ENCODE measurements at places on chromosomes 12 and 14.

DNA sequence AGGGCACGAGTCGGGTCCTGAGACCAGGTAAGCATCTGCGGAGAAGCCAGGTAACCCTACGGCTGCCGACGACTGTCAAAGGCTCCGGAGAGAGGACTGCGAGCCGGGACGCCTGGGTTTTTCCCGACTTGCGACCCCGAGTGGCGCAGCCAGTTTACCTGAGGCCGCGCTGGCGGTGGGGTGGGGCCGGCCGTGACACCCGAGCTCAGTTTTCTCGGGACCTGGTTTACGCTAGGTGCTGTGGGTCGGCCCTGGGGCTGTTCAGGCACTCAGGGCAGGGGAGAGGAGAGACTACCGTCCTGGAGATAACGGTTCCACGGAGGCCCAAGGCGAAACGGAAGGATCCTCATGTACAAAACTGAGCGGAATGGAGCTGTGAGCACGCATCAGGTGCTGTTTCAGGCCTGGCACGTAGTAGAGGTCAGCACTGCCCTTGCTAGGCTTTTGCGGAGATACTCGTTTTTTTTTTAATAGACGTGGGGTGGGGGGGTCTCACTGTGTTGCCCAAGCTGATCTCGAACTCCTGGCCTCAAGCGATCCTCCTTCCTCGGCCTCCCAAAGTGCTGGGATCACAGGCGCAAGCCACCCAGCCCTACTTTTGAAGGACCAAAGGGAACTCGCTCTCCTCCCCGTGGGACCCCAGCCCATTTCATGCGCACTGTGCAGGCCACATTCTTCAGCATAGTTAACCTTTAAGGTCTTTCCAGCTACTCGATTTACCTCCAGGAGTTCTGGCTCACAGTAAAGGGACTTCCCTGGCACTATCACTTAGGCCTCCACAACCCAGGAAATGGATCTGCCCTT lies 471 bp downstream of the MTRFR start:
- no peak for DNase-seq

DNA sequence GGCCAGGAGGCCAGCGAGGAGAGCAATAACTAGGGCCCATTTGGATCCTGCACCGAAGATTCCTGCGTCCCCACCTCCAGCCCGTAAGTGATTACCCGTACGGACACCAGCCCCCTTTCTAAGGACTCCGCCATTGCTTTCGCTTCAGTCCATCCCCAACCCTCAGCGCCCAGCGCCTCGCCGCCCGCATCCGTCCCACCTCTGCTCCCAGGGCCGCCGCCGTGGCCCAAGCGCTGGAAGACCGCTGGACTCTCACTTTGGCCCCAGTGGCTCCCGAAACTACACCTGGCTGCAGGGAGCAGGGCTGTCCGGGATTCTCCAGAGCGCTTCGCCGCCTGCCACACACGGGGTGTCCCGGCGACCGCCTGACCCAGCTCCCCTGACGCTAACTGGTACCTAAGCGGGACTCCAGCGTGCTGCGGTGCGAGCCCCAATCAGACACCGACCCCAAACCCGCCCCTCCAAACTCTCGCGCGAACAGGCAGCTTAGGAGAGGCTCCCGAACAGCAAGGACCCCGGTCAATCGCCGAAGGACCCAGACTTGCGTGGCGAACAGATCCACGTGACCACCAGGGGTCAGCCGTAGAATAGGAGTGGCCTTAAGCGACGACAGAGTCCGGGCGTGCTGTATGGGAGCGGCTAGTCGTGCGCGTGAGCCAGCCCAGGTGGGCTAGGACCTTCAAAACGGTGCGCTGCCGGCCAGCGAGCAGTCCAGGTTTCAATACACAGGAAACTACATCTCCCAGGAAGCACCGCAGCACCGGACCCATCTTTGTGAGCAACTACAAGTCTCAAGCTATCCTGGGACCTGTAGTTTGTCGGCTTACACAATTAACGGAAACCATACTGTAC lies at the start of gene CNPY2:
CNPY2 (minus strand) TSS at position 367 of the 852 bp plus-strand sequence. CDS start 771 bp downstream, outside the sequence.
- peak; percentile 93 for DNase-seq

DNA sequence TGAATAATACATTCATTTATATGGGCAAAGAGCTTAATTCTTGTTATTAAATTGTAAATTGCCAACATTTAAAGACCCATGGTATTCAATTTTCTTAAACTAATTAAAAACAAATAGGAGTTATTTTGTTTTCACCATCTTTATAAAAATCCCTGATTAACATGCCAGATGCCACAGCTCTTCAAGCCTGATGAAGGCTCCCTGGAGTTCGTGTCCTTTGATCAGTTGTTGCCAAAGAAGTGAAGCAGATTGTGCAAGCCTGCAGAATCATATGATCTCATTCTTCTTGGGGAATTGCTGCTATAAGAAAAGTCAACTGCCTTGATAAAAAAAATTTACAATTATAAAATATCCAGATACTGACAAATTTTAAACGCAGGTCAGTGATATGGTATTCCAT lies 288.3 kb upstream of the PPFIA2 start:
- DNase-seq, result no peak

GRCh38 chr14:103105580-103106150 lies 11.1 kb downstream of the EXOC3L4 start:
- no peak for DNase-seq

DNA sequence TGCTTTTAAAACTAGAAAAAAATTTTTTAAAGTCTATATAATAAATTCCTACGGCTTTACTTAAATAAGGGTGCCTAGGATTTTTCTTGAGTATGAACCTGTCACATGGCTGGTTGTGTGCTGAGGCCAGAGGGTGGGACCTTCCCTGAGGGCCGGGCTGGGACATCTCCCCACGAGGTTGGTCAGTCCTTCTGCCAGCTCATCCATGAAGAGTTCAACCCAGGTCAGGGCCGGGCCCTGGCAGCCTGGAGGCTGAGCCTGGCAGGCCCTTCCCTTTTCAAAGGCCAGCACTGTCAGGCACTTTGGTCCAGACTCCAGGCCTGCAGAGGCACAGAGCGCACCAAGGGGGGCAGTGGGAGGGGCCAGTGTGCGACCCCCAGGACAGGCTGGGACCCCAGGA lies 31.7 kb downstream of the TNFAIP2 start:
- DNase-seq, result no peak

- no peak for DNase-seq
Observed at GRCh38 chr12:21815306-21816062, 41.0 kb upstream of the KCNJ8 start.

DNA sequence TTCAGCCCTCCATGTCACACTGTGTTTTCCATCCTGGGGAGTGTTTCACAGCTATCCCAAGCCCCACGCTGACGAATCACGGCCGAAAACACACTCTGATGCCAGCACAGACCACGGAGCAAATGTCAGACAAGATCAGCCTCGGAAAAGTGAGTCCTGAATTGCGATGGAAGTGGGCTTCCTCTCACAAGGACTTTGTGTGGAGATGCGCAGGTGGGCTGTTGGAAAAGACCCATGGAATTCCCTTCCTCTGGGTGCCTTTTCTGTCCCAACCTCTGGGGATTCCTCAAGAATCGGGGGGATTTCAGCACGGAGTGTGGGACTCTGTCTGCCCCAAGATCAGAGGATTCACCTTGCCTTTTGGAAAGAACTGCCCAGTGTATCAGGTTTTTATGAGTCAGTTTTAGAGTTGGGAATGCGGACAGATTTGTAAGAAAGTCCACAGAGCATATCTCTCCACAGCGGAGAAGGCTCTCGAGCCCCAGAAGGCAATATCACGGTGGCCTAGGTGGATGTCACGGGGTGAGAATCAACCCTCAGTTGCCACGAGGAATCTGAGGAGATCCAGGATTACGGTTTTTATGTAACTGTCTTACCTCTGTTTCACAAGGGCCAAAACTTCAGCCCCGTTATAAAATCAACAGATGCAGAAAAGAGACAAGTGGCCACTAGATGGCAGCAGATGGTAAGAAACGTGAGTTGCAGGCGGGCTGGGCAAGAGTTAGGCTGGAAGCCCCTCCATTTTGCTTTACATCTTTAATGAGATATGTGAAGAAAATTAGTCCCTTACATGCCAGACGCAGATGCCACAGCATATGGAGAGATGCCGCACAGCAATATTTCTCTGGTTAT lies 201.9 kb downstream of the DAD1 start:
- no peak for DNase-seq

- DNase-seq, result no peak
Observed at GRCh38 chr14:34538871-34539406, 562 bp downstream of the EAPP start.

DNA sequence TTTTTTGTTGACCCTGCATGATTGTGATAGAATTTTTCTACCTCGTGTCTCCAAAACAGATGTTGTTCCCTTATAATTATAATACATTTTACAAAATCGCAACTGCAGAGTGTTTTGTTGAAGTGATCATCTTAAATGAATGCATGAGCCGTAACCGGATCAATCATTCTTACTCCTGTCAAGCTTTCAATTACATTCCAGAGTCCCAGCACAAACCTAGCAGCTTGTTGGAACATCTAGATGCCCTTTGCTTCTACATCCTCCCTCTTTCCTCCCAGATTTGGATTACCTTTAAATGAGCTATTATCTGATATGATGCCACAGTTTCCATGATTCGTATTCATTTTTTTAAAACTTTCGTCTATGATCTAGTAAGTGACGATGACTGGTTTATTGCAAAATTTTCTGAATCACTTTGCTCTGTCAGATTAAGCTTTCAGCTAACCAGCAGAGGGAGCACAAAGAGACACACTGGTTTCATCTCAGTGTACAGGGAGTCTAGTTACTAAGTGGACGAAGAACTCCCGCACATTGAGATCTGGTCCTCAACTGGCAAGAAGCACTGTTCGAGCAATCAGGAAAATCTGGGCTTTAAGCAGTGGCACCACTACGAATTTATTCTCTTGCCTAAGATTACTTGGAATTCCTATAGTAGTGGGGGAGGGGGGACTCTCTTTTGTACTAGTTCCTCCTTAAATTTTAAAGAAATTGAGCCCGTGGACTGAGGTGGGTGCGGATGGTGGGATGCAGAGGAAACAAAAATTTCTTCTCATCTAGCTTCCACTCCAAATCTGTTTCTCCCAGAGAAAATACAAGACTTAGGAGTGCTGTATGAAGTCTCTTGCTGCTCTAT lies 40.9 kb downstream of the TSHR start:
- DNase-seq, result peak; percentile 41

DNA sequence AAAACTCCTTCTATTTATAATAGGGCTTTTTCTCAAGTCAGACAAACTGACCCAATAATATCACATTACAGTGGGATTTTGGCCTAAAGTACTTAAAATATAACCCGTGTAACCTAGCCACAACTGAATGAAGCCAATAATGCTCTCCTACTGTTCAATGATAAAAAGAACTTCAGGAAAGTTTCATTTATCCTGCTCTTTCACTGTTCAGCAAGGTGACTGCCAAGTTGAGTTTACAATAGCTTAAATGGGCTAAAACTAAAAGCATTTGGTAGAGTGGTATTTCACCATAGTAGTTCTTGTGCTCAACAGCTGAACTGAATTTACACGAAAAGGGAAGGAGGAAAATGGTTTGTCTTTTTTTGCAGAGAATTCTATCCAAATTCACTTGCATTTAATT lies 49.8 kb downstream of the CNTN1 start:
- DNase-seq, result no peak

GRCh38 chr12:52280796-52281560 lies 6.5 kb downstream of the KRT86 start:
- no peak for DNase-seq

- no peak for DNase-seq
Observed at GRCh38 chr12:128971802-128972201, 118.5 kb downstream of the GLT1D1 start.

DNA sequence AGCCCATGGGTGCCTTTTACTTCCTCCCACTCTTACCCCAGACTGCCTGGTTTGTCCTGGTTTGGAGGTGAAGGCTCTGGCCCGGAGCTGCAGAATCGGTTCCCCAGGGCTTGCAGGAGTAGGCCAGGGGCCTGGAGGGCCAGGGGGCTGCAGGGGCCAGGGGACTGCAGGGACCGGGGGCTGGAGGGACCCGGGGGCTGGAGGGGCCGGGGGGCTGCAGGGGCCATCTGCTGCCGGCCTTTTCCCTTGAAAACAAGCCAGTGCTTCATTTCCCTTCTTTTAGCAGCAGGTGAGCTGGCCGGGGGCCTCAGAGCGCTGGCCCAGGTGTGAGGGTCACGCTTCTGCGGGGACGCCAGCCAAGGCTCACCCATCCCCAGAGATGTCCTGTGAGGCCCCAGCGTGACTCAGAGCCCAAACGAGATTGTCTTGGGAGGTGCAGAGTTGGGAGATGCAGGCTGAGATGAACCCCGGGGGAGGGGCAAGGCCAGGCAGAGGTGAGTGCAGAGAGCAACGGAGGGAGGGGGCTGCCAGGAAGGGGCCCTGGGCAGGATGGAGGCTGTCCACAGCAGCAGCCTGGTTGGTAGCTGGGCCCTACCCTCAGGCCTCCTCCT lies 154.9 kb downstream of the KIF26A start:
- DNase-seq, result no peak

- no peak for DNase-seq
Observed at GRCh38 chr12:23684121-23684520, 265.3 kb downstream of the SOX5 start.

GRCh38 chr12:64392221-64392620 lies 1.7 kb upstream of the C12orf56 start:
- DNase-seq, result peak; percentile 23

- no peak for DNase-seq
Observed at GRCh38 chr12:66648033-66648735, 30.7 kb downstream of the GRIP1 start.

DNA sequence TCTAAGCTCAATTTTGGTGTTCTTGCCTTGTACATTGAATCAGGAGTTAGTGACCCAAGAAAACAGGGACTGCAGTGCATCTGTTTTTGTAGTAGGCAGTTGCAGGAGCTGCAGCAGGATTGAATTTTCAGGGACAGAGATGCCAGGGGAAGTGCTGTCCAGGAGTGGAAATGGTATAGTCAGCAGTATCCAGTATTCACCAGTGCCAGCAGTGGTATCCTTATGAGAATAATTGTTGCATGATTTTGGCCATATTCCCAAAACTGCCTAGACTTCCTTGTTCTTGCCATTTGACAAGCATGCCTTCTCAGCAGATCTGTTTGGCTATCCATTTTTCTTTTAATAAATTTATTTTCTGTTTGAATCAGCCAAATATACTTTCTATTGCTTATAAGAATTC lies 18.6 kb upstream of the ABCD2 start:
- DNase-seq, result no peak

DNA sequence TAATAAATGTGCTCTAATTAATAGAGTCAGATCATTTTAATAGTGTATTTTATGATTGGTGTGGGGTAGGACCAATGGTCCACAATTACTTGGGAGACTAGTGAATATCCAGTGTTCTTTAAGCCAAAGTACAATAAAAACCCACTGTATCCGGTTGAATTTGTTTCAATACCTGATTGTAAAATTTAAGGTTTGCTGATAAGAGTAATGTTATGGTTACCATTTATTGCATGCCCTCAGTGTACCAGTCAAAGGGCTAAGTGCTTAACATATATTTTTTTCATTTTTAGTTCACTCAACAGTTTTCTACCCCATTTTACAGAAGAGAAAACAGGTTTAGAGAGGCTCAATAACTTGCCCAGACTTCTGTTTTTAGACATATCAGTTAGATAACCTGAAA lies 97.9 kb upstream of the ATF1 start:
- DNase-seq, result no peak

GRCh38 chr12:106867651-106868050 lies 88.1 kb upstream of the TMEM263 start:
- no peak for DNase-seq

- DNase-seq, result no peak
Observed at GRCh38 chr14:95681153-95681552, 5.1 kb upstream of the TCL1B start.

- no peak for DNase-seq
Observed at GRCh38 chr12:96143392-96143791, 50.8 kb upstream of the ELK3 start.

Data from stimulated activated CD4-positive, alpha-beta T cell treated with anti-CD3 and anti-CD28 coated beads, Interleukin-4, amount 100 ng/mL, for 24 hours (primary cell).